ENCODE measurements at places on chromosomes 2 and 18. TPM values are rescaled to one million over a fixed set of nuclear protein-coding genes. Genes with fewer than 3 reads are reported as not detected.

- no peak for DNase-seq
These were observed 308.6 kb downstream of the PIEZO2 start for GRCh38 chr18:10840743-10841142.

DNA sequence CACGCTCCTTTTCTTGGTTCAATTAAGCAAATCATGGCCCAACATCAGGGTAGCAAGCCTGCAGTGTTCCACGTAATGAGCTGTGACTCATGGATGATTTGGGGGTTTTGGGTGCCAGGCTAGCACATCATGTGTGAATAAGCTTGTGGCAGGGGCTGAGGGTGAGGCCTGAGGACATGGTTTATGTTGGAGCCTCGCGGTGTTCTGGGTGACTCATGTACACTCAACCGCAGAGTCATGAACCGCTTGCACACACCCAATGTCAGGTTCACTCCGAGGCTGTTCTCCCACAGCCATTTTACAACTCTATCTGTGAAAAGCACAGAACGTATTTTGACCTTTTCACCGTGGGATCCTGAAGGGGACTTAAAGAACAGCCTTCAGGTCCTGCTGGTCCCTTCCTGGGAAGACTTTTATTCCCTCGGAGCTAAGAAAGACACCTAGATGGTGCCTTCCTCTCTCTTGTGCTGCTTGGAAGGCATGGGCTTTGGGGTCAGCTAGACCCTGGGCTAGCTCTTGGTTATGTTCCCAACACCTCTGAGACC is 139.9 kb upstream of the ZEB2 start:
- DNase-seq: peak; percentile 99

GRCh38 chr2:170375192-170375591 is 197.2 kb downstream of the MYO3B start:
- peak; percentile 55 for DNase-seq

DNA sequence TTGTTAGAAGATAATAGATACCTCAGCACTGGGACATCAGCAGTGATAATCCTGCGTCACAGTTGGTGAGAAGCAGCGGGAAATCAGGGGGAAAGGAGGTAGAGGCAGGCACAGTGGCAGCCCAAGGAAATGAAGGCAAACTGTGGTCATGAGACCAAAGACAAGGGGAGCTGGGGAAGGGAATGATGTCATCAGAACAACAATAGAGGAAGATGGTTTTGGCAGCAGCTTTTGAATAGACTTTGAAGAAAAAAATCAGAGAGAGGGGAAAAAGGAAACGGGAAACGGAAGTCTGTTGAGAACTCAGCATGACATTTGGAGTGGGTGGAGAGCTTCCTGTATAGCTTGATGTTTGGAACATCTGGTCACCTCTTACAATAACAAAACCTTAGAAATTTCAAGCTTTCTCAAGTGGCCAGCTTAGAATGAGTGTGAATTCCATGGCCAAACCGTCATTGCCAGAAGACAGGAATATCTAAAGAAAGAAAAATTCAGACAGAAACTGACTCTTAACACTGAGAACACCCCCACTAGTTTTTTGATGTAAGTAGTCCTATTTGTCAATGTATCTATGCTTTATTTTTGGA is 18.4 kb upstream of the YES1 start:
- DNase-seq: peak; percentile 50

DNA sequence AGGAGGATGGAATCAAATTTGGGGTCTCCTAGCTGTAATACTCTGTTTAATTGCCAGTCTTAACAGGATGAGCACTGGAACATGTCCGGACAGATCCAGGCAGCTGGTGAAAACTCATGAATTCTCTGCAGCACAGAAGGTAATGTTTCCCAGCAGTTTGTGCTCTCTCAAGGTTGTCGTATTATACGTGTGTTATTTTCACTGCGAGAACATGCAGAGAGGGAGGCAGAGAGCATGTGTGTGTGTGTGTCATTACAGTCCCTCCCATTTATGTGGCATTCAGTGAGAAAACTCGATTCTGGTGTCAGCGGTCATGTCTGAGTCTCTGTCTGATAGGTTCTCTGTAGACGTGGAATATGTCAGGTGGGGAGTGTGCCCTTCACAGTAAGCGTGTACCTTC is 150.2 kb upstream of the POU3F3 start:
- DNase-seq: no peak

GRCh38 chr2:156731506-156731905 is 295.3 kb downstream of the GPD2 start:
- no peak for DNase-seq

DNA sequence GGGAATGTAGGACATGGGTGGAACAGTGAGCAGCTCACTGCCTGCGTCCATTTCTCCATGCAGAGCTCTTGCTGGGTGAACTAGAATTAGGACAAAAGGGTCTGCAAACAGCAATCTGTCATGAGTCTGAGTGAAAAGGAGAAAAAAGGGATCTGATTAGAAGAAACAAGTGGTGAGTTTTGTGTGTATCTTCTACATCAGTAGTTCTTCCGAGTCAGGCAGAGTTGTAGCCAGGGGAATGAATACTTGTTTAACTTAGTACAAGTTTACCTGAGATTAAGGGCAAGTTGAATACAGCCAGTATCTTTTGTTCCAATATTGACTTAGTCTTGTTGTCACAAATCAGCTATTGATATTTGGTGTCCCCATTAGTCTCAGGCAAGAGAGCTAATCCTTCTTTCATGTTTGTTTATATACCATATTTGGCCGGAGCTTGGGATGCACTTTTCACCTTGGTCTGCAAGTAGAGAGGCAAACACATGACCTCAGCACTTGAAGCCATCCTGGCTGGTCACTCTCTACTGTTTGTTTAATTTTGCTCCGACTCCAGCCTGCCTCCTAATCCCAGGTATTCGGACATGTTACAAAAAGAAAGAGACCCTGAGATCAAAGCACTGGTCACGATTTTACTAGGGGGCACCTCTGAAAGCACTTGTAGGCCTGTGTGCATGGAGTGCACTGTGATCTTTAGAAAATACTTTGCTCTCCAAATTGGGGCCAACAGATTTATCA is 211.0 kb upstream of the NT5C1B start:
- no peak for DNase-seq

DNA sequence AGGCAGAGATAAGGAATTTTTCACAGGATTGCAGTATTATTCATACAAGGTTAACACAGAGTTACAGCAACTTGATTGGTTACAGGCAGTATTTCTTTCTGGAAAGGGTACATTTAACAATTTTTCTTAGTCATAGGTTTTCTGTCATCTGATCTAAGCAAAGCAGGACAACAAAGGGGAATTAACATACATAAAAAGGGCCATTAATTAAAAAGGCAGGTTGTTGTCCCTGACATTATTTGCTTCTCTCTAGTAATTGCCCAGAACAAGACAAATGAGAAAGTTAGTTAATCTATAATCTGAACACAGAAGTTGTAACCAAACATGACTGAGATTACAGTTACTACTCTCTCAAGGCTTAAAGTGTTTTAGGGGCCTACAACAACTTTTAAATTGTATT is 291.4 kb upstream of the LRRTM4 start:
- no peak for DNase-seq

- no peak for DNase-seq
These were observed 39.6 kb upstream of the TFCP2L1 start for GRCh38 chr2:121324601-121325000.

- DNase-seq: no peak
These were observed 115.1 kb upstream of the PPP1CB start for GRCh38 chr2:28636491-28636890.

GRCh38 chr2:230904856-230905447 is 20.1 kb downstream of the GPR55 start:
- no peak for DNase-seq

- peak; percentile 57 for DNase-seq
These were observed at the start of gene HOXD11 for GRCh38 chr2:176106581-176107539. Gene HOXD11 (plus strand): TSS chr2:176107280. CDS start chr2:176107356, 76 bp downstream.

DNA sequence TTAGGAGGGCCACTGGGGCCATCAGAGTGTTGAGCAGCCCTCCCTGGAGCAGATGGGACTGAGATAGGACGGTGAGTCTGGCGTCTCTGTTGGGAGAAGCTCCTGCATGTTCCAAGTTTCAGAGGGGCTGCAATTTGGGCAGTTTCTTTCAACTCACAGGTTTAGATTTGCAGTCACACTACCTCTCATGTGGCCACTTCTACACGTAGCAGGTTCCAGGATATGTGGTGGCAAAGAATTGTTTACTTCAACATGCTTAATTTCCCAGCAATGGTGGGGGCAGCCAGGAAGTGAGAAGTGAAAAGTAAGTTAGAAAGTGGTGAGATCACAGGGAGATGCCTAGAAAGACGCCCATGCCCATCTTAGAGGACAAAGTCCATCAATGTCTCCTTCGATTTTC is 9.3 kb downstream of the NCK2 start:
- DNase-seq: no peak

- peak; percentile 20 for DNase-seq
These were observed 564 bp downstream of the DPYSL5 start for GRCh38 chr2:26848336-26849055.

DNA sequence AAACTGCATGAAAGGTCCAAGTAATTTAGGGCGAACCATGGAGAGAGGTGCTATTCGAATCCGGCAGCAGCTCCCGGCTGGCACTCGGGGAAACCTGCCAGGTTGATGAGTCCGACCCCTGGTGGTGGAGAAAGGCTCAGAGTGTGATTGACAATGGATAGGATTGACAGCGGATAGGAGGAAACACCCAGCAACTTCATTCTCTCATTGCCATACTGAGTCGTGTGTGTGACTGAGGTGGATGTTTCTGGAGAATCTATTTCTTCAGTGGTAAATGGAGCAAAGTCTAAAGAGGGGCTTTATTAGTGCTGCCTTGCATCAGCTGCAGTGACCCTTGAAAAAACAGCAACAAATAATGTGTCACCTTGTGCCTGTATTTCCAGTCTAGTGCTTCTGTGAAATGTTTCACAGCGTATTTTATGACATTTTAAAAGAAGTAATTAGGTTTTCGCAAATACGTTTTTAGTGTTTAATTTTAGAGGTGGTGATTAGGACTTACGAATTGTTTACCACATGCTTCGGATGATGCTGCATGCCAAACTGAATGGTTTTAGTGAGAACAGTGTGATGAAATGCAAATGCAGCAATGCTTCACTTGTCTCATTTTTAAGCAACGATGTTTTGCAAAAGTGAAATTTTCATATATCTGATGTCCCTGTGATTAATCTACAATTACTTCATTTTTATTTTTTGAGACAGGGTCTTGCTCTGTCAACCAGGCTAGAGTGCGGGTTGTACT is 102.0 kb downstream of the DCDC2C start:
- peak; percentile 25 for DNase-seq

GRCh38 chr18:48408111-48408726 is 964 bp downstream of the ZBTB7C start:
- peak; percentile 12 for DNase-seq

DNA sequence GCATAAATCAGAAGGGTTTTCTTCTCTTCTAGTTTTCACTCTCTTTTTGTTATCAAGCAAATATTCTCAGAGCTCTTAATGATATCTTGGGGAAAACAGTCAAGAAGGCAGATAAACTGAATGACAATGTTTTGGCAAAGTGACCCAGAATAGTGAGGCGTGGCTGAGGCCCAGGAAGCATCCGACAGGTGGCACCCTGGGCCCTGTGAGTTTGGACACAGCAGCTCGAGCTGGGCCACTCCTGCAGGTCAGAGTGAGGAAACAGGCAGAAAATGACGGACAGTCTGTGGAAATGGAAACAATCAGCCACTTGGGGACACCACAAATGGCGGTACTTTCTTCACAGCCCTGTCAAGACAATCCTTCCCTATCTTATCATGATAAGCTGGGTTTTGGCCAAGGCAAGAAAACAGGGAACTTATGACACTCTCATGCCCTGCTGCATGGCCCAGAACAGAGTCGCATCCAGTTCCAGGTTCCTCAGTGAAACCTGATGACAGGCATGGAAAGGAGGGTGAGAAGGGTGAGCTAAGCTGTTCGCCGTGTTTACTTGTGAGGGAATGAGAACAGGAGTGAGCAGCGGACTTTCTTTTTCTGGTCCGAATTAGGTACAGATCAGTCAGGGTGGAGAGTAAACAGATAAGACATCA is 32.1 kb downstream of the MRPL44 start:
- DNase-seq: no peak

GRCh38 chr18:3935305-3935704 is 485.3 kb downstream of the TGIF1 start:
- DNase-seq: no peak

GRCh38 chr2:229422063-229422462 is 151.0 kb upstream of the PID1 start:
- no peak for DNase-seq

Gene COL4A4
- total RNA-seq: 0.89 TPM

Gene SLC4A3
- 2.6 TPM for total RNA-seq

Gene COL3A1
- 103 TPM for total RNA-seq

Gene FOXI3
- not detected for total RNA-seq

Gene SP110
- 93.4 TPM for total RNA-seq

Gene UGT1A10
- total RNA-seq: not detected

Gene AGXT
- not detected for total RNA-seq

Gene SPATA3
- total RNA-seq: not detected

Gene MAP2
- 4.0 TPM for total RNA-seq

Gene COBLL1
- 12.5 TPM for total RNA-seq

Gene BZW1
- total RNA-seq: 553 TPM

Gene GPBAR1
- 0.37 TPM for total RNA-seq

Gene INHBB
- 0.94 TPM for total RNA-seq

Gene FAHD2B
- 1.5 TPM for total RNA-seq

Gene FBXO15
- total RNA-seq: 0.71 TPM

Measured in M059J (cell line).